ENCODE measurements at places on chromosomes 7 and 10.

DNA sequence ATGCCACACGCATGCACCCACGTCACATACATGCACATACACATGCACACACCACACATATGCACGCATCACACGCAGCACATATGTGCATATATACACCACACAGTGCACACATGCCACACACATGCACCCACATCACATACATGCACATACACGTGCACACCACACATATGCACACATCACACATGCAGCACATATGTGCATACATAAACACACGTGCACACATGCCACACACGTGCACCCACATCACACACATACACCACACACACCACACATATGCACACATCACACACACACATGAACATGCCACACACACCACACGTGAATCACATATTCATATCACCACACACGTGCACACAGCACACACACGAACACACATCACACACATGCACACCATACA lies 338.8 kb downstream of the PTPRN2 start:
- no peak for DNase-seq

DNA sequence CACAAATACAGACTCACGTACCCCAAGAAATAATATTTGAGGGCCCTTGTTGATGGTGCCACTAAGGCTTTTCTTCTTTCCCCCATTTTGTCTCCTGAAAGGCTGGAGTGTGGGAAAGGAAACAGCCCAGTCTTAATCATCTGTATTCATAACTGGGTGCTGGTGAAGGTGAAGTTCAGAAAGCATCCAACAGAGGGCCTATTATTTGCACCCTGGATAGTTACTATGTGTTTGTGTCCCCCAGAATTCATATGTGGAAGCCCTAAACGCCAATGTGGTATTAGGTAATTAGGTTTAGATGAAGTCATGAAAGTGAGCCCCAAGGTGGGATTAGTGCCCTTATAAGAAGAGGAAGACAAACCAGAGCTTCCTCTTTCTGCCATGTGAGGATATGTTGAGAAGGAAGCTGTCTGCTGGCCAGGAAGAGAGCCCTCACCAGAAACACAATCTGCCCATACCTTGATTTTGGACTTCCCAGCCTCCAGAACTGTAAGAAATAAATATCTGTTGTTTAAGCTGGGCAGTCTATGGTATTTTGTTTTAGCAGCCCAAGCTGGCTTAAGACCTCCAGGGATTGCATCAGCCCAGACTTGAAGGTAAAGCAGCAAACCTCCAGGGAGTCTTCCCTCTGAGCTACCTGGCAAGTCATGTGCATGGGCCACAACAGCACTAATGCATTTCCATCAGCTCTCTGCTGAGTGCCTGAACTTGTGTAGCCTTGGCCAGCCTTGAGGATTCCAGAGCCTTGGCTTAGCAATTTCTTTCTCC lies 90.0 kb upstream of the ADRB1 start:
- DNase-seq = no peak

DNA sequence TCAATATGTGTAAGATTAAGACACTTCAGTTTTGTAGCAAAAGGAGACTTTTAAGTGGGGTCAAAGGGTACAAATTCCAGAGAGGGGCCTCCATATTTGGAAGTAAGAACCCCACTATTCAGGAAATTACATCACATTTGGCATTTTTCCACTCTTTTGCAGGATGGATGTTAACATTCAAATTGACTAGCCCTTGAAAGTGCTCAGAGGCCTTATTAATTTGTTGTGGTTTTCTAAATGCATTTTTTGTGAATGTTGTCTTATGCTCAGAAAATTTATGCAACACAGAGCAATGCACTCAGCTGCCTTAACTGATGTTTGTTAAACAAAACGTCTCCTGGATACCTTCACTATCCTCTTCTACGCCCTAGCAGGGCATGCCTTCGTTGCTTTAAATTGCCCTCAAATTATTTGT lies 50.9 kb upstream of the PDLIM1 start:
- no peak for DNase-seq

GRCh38 chr10:36038316-36038955 lies 396.3 kb upstream of the FZD8 start:
- DNase-seq = no peak

DNA sequence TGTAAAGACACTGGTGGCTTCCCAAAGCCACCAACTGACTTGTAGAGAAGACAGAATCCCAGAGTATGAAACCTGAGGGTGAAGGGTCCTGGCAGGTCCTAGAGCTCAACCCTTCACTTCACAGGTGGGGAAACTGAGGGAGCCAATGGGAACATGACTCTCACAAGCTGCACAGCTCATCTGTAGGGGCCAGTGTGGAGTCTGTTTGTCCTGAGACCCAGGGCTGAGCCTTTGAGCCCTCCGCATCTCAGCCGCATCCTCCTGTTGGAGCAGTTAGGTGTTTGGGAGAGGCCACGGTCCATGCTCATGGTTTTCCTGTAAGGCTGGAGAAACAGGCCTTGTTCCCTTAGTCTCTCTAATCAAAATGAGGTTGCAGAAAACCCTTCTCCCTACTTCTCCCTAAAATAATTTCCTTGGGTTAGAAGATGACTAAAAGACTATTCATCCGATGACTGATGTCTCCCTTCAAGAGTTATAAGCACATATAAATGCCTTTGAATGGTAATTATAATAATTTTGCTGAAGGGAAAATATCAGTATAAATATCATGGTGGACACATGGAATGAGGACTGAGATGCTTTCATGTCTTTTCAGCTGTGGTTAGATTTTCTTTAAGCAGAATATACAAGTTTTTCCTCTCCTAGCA lies 10.3 kb downstream of the HTRA1 start:
- no peak for DNase-seq

DNA sequence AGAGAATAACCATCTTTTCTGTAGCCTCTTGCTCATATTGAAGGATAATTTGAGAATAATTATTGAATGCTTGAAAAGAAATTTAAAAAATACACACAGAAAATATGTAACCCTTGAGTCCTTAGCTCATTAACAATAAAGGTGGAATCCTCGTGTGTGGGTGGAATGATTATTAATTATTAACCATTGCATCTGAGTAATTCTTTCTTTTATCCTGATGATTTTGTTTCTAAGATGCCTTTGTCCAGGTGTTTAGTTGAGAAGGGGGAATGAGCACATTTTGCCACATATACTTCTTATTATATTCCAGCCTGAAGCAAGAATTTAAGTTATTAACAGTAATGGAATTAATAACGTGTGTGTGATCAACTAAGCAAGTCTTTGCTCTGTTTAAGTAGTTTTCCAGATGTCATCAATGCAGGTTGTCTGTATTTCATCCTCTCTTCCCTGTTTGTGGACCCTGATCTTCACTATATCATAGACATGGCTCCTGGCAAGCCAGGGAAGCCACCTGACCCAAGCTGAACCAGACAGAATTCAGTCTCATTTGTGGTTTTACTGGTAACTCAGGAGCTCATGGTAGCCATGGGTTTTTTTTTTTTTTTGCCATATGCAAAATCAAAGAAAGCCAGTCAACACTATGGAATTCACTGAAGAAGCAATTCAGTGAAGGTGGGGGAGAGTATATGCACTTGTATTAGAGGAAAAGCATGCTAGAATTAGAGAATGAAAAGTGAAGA lies 144.3 kb downstream of the KIF20B start:
- no peak for DNase-seq

DNA sequence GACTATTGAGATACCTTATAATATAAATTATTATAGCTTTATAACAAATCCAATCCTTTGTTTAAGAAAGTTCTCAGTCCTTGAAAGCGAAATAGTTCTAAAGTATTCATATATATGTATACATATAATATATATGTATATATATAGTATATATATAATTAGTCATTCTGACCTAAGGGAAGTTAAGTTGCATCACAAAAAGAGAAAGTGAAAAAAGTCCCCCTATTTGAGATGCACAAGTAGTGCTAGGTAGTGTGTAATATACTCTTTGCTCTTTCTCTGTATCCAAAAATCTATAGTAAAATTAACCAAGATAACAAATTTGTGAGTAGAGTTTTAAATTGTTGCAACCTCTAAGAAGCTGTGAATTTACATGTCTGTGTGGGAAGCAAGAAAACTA lies 13.3 kb upstream of the IFIT1B start:
- no peak for DNase-seq

GRCh38 chr10:129914153-129914855 lies 49.8 kb downstream of the EBF3 start:
- DNase-seq = no peak

DNA sequence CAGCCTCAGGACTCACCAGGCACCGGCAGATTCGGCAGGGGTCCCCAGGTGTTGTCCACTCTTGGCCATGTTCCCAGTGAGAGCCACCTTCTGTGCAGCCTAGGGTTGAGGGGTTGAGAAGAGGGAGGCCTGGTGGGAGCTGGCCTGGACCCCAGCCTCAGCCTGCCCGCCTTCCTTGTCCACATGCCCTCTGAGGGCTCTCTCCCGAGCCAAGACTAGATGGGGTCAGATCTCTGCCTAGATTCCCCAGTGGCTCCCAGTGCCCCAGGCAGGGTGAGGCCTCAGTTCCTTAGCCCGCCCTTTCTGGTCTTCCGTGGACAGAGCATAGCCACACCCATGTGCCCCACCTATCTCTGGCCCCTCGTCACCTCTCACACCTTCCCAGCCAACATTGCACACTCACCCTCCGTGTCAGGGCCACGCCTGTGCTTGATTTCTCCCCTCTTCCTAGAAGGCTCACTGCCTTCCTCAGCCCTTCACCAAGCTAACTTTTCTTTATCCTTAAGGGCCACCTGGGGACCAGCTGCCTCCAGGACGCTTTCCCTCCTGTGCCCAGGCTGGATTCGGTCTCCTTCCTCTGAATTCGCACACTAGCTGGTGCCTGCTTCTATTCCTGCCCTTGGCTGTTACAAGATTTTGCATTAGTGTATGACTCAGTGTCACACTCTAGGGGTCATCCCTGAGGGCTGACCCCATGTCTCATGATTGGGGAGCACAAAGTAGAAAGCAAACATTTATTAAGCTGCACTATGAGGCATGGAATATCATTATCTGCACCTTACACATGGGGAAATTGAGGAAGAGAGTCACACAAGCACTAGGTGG lies 7.5 kb downstream of the KCP start:
- no peak for DNase-seq

Measured in urinary bladder (tissue), 4 donors.